WTC11 (cell line): ENCODE measurements at places on chromosomes 4 and X.

DNA sequence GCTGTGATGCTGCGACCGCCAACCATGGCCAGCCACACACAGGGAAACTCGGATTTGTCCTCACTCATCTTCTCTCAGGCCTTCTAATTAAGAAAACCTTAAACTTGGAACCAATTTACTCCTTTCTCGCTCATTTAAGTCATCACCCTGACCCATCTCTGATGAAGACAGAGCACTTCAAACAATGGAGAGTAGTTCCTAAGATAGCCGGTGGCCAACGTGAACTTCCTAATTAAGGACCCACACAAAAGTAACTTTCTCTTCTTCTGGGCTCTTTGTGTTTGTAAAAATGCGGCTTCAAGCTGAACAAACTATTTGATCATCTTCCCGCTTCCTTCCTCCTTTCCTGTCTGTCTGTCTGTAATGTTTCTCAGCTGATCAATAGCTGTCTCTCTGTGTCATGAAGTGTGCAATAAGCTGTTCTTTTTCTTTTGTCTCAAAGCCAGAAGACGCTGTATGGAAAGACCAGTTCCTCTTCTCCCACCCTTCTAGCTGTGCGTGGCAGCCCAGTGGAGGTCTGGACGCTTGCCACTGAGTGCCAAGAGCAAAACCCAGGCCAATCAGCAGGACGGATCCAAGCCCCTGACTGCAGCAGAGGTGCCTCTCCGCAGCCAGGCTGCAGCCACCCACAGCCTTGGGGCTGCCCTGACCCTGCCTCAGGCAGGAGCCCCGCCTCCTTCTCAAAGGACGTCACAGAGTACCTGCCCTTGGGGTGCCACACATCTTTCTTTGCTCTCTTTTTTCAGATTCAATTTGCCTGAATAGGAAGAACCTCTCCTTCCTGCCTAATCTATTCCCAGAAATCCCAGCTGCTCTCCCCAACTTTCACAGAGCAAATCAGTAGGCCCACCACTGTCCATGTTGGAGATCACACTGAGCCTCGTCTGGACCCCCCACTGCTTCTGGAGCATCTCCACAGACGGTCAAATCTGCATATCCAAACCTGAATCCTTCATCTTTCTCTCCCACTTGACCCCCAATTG lies 59.3 kb downstream of the MAML3 start:
- DNase-seq = peak; percentile 53

DNA sequence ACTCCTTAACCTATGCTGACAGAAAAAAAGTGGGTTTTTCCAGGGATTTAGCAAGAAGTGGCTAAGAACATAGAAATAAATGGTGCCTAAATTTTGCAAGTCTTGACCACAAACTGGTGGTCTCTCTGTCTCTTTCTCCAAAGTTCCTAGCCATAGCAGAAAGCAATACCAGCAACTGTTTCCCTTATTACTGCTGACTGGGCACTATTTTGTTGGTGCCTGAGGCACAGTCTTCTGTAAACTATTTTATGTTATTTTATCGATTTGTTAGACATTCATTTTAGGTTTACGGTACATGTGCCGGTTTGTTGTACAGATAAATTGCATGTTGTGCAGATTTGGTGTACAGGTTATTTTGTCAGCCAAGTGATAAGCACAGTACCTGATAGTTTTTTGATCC lies 234.6 kb upstream of the TECRL start:
- no peak for DNase-seq

DNA sequence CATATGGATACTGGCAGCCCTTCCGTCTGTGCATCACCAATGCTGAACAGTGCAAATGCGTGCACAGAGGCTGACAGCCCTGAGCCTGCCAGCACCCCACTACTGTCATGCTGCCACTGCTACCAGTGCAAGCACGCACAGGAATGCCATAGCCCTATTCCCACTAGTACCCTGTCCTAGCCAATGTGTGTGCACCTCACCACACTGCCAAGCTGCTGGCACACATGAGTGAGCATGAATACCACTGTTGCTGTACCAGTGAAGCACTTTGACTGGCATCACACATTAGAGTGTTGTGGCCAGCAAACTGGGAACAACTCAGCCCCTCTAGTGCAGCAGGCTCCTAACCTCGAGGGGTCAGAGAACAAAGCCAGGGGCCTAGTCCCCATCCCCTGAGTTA lies 102.9 kb upstream of the PCDH10 start:
- no peak for DNase-seq

DNA sequence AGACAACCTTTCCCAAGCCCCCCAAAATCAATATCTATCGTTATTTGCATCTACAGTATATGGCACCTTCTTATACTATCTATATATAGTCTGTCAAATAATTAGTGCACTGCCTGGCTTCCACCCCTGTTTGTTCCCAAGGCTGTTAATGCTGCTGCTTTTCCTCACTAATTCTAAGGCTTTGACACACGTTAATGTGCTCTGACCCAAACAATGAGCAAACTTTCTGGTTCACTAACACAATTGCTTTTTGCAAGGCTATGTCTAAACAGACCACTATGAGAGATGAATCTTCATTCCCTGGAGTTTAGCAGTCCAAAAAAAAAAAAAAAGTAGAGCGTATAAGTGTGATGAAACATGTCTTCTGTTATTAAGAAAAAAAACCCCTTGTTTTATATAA lies 360.9 kb upstream of the AGA start:
- no peak for DNase-seq

- DNase-seq = no peak
These were observed 664.8 kb downstream of the GRID2 start for GRCh38 chr4:92968556-92968955.
